ENCODE measurements at places on chromosomes 6 and 20.
A peak's percentile ranks its signal among the peaks of the same experiment; 100 is the strongest.

- DNase-seq = no peak
These were observed 23.2 kb upstream of the FAM50B start for GRCh38 chr6:3825851-3826581.

DNA sequence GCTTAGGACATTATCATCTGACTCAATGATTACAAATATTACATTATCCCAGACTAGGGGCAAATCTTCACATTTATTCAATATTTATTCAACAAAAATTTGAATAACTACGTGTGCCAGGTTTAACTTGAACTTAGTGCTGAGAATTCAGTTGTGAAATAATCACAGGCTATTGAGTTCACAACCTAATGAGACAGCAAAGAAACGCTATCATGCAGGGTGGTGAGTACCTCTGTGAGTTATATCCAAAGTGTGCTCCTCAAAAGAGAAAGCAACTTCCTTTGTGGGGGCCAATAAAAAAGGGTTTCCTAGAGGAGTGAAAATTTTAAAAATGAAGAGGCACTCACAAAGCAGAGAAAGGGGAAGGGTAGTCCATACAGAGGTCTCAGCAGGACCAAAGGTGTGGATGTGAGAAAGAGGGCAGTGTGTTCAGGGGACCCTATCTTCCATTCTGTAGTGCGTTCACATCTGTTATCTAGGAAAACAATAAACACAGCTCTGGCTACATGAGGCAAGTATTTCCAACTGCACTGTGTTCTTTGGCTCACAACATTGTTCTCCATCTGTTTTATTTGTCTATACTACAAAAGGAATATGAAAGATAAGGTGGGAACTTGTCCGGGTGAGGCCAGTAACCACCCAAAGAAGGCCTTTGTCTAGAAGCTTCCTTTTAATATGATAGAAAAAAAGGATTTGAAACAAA is 155.4 kb upstream of the MARCKS start:
- no peak for DNase-seq

DNA sequence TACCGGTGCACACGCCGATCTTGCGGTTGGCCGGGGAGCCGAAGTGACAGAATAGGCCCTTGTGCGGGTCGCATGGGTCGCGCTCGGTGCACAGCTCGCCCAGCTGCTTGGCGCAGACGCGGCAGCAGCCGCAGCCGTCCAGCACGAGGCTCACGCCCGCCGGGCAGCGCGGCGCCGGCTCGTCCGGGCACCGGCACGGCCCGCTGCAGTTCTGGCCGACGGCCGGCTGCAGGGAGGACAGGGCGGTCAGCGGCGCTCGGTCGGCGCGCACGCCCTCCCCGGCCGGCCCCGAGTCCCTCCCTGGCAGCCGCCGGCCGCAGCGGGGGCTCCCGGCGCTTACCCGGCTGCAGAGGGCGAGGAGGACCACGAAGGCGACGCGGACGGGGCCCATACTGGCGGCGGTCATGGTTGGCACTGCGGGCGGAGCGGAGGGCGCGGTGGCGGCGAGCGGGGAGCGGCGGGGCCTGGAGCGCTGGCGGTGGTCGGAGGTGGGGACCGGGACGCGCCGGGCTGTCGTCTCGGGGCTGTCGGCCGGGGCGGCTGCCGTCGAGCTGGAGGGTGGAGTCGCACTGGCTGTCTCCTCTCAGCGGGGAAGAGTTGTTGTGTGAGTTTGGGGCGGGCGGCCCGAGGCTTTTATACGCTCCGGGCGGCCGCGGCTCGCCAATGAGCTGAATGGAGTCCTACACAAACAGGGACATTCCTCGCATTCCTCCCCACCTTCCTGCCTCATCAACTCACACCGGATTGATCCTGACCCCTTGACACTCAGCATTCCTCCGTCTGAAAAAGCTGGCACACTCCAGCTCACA is at the start of gene CCN2:
TSS of gene CCN2 (minus strand) at position 606 of the 809 bp plus-strand sequence. CDS start at position 406, 200 bp downstream.
- DNase-seq = peak; percentile 86

- DNase-seq = no peak
These were observed 72.8 kb upstream of the ADTRP start for GRCh38 chr6:11851387-11851786.

DNA sequence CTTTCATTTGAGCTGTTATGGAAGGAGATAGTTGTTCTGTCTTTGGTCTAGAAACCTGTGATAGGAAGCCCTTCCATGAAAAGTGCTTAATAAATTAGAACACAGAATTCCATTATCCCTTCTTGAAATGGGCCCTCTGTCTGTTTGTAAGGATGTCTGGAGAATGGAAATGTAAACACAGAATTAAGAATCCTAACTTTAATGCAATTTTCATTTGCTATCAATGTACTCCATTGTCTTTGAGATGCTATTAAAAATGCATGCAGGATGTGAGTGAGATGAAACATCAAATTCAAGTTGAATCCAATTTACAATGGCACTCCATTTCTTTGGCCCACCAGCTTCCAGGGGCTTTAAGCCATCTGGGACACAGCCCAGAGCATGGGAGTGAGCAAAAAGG is 13.9 kb upstream of the AARS2 start:
- DNase-seq = no peak

DNA sequence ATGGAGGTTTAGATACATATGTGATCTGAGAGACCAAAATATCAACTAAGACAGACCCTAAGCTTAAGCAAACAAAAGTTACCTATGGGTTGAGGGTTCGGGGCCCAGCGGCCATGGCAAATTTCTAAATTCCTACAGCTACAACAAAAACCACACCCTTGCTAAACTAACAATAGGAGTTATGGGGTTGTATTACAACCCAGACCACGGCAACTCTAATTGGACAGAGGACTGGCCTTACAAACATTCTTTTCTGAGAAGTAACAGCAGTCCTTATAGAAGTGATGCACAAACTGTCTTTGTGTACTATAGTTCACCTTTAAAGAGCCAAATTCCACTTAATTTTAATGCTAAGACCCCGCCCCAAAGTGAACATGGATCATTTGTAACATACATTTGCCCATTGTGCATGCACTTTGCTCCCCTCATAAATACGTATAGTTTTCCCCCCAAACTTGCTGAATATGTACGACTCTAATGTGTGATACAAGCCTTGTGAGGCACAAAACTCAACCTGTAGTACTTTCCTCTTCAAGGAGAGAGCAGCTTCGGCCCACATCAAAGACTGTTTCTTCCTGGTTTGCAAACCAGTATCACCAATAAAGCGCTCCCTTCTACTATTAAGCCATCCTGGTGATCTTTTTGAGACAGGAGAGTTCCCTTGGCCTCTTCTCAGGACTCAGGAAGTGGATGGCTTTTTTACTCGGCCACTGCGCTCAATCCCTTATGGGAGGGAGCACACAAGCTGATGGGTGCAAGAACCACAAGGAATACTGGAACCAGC is 25.6 kb upstream of the MBOAT1 start:
- no peak for DNase-seq

- DNase-seq = no peak
These were observed 23.5 kb downstream of the USP49 start for GRCh38 chr6:41871691-41872090.

DNA sequence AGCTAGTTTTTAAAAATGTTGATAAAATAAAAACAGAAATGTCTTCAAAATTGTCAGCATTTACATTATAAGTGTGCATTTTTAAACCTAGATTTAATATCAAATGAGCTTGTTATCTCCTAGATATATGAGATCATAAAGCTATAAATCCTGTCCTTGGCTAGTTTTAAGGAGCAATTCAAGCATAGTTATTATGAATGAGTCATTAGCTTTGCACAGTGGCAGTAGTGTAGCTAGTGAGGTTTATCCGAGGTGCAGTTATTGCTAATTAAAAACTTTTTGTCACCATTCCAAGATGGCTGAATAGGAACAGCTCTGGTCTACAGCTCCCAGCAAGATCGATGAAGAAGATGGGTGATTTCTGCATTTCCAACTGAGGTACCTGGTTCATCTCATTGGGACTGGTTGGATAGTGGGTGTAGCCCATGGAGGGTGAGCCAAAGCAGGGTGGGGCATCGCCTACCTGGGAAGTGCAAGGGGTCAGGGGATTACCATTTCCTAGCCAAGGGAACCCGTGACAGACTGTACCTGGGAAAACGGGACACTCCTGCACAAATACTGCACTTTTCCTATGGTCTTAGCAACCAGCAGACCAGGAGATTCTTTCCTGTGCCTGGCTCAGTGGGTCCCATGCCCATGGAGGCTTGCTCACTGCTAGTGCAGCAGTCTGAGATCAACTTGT is 108.8 kb upstream of the SYNCRIP start:
- DNase-seq = no peak

DNA sequence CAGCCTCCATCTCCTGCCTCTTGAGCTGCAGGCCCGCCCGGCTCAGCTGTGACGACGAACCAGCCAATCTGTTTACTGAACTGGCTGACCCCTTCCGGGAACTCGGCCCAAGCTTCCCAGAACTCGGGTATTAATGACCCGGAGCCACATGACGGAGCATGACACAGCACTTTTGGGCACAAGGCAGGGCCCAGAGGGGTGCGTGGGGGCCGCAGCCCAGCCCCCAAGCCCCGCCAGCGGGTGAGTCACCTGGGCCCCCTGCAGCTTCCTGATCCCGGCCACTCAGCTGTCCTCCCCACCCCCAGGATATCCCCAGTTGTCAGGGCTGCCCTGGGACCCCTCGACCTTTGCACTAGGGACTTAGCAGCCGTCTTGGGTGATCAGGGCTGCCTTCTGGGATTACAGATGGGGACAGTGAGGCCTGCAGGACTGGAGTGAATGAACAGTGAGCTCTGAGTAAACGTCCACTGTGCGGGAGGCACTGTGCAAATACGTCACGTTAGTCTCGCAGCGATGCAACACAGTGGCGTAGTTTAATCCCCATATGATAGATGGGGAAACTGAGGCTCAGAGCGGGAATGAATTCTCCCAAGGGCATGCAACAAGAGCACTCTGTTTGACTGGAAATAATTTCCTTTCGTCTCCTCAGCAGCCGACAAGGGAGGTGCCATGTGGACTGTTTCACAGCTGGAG is 102.1 kb downstream of the CEBPB start:
- DNase-seq = no peak

GRCh38 chr6:16446273-16446672 is 207.9 kb downstream of the GMPR start:
- DNase-seq = no peak

DNA sequence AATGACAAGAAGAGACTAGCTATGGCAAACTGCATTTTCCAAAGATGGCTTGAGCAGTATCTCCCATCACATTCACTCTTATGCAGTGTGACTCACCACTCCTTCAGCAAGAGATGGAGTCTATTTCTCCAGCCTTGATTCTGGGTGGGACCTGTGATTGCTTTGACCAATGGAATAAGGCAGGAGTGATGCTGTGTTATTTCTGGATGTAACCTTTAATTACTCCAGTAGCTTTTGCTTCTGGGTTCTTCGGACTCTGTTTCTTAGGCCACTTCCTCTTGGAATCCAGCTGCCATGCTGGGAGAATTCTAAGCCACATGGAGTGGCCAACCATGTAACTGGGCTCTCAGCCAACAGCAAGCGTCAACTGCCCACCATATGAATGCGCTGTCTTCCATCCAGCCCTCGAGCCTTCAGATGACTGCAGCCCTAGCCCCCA is 50.7 kb downstream of the TGM2 start:
- no peak for DNase-seq

- DNase-seq = no peak
These were observed 150.6 kb downstream of the MTHFD1L start for GRCh38 chr6:151016107-151016506.

GRCh38 chr20:33791959-33792597 is 19.1 kb upstream of the CHMP4B start:
- DNase-seq = peak; percentile 64

GRCh38 chr6:150662814-150663213 is 63.1 kb downstream of the PLEKHG1 start:
- DNase-seq = no peak

GRCh38 chr20:5667705-5668528 is 82.3 kb upstream of the SHLD1 start:
- DNase-seq = no peak

GRCh38 chr6:83756565-83756964 is 47.7 kb upstream of the SNAP91 start:
- no peak for DNase-seq

- no peak for DNase-seq
These were observed 135.7 kb upstream of the SHLD1 start for GRCh38 chr20:5614506-5614905.

DNA sequence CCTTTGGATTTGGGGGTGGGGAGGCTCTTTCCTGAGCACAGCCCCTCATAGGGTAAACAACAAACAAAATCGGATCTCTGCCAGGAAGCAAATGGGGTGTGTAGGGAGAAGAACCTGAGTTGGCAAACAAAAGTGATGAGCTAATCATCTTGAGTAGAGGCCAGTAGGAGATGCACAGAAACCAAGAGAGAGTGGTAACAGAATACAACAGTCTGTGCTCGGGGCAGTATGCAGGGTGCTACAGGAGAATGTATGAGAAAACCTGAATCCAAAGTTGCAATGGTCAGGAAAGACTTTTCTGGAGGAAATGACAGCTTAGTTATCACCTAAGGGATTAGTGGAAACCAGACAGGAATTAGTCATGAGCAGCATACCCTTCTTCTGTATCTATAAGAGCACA is 177.8 kb downstream of the CDKAL1 start:
- no peak for DNase-seq

DNA sequence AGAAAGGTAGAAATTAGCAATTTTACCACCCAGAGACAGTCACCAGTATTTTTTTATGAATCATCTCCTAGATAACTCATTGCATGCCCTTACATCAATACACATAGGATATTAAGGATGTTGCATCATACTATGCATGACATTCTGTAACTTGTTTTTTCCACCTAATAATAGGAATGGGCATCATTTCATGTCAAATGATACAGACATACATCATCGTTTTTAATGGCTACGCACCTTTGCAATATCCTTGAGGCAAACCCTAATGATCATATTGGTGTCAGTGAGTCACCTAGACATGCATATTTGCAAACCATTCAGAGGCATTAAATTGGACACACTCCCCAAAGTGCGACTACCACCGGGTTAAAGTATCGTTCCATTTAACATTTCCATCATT is 309.7 kb upstream of the AGPAT4 start:
- no peak for DNase-seq

- no peak for DNase-seq
These were observed 5.6 kb upstream of the MYT1 start for GRCh38 chr20:64158346-64159285.

DNA sequence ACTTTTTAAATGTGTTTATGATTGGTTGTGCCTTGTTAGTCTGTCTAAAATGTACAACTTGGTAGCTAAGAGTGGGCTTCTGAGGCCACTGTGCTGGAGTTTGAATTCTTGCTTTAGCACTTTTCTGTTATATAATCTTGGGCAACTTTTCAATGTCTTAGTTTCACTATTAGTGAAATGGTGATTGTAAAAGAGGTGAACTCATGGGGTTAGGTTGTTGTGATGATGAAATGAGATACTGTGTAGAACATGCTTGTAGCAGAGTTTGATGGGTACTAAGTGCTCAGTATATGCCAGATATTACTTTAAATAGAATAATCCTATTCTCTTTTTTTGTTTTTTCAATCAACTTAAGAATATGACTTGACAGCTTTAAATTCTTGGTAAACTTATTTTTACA is 624.7 kb downstream of the CD109 start:
- DNase-seq = no peak

DNA sequence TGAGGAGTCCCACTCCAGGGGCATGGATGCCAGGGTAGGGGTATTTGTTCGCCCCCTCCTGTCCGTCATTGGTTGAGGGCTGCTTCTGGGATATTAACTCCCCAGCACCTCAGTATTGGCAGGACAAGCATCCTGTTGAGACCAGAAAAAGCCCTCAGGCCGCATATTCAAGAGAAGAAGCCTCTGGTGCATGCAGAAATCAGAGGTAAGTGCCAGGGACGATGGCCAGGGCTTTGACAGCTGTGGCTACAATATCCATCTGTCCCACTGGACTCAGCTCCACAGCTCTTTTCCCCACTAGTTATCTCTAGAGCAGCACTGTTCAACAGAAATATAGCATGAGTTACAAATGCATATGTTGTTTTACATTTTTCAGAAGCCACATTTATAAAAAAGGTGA is 651.3 kb downstream of the KIF16B start:
- DNase-seq = no peak

GRCh38 chr6:20708367-20709124 is 174.3 kb downstream of the CDKAL1 start:
- DNase-seq = no peak

Measured in progenitor cell of endocrine pancreas (in vitro differentiated cells).